ENCODE measurements at places on chromosomes 12 and 14. TPM values are rescaled to one million over a fixed set of nuclear protein-coding genes. Genes with fewer than 3 reads are reported as not detected.
A peak's percentile ranks its signal among the peaks of the same experiment; 100 is the strongest.

Gene TSHR
- total RNA-seq = not detected

Gene ZNF891
- 1.0 TPM for total RNA-seq

Gene KRT79
- total RNA-seq = not detected

Gene LRRC10
- total RNA-seq = 40.5 TPM

Gene BMP4
- 8.8 TPM for total RNA-seq

Gene LUM
- 34.6 TPM for total RNA-seq

Gene ZFC3H1
- 17.9 TPM for total RNA-seq

DNA sequence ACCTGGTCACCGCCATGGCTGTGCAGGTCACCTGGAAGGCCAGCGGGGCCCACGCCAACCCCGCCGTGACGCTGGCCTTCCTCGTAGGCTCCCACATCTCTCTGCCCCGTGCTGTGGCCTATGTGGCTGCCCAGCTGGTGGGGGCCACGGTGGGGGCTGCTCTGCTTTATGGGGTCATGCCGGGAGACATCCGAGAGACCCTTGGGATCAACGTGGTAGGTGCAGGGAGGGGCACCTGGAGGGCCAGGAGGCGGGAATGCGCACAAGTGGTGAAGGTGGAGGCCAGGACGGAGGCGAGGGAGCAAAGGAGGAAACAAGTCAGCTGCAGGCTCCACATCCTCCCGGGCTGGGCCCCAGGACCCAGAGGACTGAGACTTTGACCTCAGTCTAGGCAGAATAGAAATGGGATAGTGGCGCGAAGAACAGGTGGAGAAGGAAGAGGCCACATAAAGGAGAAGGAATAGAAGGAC, 649 bp downstream of the AQP6 start:
- no peak for DNase-seq

GRCh38 chr14:51614707-51615106, 37.0 kb upstream of the FRMD6 start:
- no peak for DNase-seq

- no peak for DNase-seq
Observed at GRCh38 chr14:97709552-97709951, 912.4 kb downstream of the VRK1 start.

DNA sequence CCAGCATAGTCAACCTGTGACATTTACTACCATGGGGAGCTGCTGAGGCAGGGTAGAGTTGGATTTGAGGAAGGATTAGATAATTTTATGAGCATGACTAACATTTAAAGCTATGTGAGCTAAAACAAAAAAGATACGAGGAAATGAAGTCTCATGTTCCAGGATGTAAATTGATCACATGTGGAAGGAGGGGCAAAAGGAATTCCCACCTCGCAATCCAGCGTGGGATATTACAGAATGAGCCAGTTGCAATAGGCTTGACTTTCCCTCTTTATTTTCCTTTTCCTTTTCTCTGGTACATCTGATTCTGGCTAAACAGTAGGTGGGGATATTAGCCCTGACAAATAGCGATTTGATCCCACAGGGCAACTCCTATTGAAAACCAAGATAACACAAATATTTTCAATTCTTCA, 214.9 kb upstream of the HMGA2 start:
- no peak for DNase-seq

DNA sequence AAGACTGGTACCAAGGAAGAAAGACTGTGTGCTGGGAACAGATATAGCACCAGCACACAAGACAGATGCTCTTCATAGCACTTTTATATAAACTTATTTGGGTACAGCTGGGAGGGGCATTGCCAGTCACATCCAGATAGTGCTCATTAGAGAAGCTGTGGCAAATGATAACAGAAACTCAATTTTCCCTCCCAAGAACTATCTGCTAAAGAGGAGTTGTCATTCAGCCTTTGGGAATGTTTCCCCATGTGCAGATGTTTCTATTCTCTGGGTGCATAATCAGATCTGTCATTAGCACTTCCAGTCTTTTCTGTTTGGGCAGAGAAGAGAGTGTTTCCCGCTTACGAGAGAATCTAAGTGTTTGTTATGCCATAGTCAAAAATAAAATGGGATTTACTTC, 714.9 kb upstream of the MDGA2 start:
- no peak for DNase-seq

GRCh38 chr14:21436567-21437062, 19.3 kb downstream of the CHD8 start:
- no peak for DNase-seq

DNA sequence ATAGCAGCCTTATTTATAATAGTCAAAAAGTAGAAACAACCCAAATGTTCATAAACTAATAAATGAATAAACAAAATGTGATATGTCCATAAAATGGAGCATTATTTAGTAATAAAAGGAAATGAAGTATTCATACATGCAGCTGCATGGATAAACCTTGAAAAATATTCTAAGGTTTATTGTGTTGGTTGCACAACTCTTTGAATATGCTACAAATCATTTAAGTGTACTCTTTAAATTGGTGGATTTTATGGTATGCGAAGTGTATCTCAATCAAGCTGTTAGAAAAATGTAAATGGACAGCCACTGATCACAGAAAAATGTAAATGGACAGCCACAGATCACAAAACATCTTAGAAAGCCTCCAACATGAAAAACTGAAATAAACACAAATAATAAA, 73.2 kb upstream of the SLC38A4 start:
- DNase-seq = no peak

- peak; percentile 76 for DNase-seq
Observed at GRCh38 chr14:50944647-50945413, 547 bp upstream of the PYGL start.

DNA sequence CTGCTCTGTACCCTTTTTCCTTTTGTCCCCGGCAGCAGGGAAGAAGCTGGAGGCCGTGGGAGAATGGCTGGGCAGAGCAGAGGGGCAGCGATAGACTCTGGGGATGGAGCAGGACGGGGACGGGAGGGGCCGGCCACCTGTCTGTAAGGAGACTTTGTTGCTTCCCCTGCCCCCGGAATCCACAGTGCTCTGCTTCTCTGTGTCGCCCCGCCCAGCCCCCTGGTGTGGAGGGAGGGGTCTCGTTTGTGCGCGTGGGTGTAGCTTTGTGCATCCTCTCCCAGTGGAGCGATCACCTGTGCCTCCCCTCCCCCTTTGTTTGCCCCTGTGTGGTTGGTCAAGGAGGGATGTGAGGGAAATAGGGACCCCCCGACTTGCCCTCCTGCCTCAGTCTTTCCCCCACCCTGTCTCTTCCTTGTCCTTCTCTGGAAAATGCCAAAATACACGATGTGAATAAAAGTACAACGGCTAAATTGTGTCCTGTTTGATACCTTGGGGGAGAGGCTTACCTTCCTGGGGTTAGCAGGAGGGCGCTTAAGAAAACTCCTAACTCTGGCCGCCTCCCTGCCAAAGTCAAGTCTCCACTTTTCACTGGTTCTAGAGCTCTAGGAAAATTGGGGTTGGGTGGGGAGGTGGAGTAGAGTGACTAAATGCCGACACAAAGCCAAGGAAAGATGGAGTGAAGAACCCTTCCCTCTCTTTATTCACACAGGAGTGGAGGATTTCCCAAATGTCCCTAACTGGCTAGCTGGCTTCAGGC, 990 bp upstream of the TPI1 start:
- no peak for DNase-seq

DNA sequence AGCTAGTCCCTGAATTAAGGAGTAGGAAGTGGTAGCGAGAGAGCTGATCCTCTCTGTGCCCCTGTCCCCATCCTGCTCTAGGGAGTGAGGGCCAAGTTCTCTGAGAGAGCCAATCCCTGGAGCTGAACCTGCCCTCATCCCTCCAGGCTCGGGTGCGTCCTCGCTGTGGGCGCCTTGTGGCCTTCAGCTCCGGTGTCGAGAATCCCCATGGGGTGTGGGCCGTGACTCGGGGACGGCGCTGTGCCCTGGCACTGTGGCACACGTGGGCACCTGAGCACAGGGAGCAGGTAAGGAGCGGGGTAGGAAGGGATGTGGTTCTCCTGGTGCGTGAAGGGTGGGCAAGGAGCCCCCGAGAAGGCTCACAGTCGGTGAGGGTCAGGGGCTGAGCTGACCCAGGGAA, 1.9 kb upstream of the GNB3 start:
- no peak for DNase-seq

DNA sequence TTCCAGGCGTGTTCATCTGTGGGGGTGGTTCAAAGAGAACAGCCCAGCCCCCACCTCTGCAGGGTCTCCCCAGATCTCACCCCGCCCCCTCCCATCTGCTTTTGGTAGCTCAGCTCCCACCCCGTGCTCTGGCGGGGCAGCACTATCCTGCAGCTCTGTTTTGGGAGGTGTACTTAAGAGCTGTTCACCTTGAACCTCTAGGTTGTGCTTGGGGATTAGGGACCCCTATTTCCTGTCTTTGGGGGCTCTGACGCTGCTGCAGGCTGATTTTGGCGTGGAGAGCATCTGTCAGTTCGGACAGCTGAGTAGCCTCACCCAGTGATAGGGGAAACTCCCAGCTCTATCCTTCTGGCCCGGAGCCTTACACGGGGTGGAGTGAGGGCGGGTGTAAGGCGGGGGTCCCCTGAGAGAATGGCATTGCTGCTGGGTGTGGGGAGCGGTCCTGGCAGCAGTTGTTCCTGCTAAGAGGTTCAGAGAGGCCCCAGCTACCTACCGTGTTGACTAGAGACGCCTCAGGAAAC, 765 bp downstream of the TMEM120B start:
- DNase-seq = peak; percentile 63

- peak; percentile 79 for DNase-seq
Observed at GRCh38 chr14:91127401-91127801, 13.5 kb downstream of the DGLUCY start.

DNA sequence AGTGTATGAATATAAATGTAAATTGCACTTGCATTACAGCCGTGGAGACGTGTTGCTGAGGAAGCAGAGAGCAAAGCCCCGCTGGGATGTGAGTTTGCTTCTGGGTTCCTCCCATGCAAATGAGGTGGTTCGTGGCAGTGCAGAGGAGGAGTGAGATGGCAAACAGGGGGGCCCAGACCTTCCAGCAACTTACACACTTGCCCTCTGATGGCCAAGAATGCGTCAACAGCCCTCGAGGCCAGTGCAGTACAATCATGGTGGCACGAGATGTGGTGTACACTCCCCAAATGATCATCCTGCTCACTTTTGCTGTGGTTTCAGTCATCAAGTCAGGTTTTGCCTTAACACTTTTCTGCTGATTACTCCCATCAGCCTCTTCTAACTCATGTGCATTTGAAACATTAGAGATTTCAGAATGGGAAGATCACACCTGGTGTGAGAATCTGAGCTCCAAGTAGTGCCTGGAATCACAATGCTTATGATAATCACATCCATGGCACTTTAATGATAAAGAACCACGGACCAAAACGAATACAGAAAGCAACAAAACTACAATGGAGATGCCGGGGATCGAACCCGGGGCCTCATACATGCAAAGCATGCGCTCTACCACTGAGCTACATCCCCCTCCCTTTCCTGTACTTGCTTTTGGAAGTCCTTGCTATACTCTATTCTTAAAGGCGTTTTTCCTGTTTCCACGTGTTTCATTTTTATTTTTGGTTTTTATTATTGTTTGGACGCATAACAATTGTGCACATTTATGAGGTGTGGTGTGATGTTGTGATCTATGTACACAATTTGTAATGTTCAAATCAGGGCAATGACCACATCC, 7.0 kb upstream of the UBC start:
- peak; percentile 61 for DNase-seq

- DNase-seq = peak; percentile 86
Observed at GRCh38 chr12:51923506-51924365, 16.4 kb downstream of the ACVRL1 start.

DNA sequence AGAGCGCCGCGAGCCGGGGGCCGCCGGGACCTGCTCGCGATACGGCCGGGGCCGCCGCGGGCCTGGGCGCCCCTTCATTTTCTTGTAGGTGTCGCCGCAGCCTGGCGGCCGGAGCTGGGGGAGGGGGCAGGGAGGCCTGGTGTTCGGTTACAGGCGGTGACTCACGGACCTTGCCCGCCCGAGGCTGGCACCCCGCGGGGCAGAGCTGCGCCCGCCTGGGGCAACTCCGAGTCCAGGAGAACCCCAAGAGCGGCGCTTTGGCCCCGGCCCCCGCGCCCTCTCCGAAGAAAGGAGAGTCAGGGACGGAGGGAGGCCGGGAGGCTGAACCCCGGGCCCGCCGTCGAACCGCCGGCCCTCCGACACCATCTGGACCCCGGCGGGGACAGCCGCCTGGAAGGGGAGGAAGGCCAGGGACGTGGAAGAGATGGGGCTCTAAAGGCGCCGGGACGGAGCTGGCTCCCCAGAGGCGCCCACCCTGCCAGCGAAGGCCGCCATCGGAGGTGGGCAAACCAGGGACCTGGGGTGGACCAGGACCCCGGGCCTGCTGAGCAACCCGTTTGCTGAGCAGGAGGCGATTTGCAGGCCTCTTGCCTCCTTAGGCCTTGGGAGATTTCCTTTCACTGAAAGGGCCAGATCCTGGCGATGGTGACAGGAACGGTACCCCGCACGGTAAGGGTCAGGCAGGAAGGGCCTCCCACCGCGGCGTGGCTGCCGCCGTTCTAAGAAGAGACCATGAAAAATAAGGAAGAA, 843 bp upstream of the NUAK1 start:
- peak; percentile 85 for DNase-seq

GRCh38 chr12:26295001-26295400, 99.6 kb downstream of the SSPN start:
- no peak for DNase-seq

DNA sequence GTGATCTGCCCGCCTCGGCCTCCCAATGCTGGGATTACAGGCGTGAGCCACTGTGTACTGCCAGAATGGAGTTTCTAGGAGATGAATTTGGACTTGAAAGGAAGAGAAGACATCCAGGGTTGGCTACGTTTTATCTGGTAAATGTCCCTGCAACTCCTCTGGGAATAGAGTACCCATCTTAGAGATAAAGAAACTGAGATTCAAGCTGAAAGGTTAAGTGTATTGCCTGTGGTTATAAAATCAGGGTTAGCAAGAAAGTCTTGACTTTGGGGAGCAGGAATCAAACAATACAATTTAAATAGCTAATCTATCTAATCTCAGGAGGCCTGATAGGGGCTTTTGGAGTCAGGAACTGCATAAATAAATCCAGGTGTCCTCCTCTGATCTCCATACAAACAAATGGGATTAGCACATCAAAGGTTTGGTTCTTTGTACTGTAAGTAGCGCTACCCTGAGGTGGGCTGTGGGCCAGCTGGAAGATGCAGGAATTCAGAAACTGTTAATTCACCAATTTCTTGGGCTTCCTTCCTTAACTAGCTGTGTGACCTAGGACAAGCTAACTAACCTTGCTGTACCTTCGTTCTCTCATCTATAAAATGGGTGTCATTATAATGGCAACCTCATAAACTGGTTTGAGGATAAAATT, 45.1 kb downstream of the TBX3 start:
- no peak for DNase-seq

- DNase-seq = peak; percentile 84
Observed at GRCh38 chr14:96090441-96091148, 51.4 kb downstream of the C14orf132 start.

GRCh38 chr12:93982771-93983315, 165.5 kb upstream of the PLXNC1 start:
- DNase-seq = no peak

- no peak for DNase-seq
Observed at GRCh38 chr14:63394432-63394831, 75.7 kb upstream of the GPHB5 start.
